Astrocyte (in vitro differentiated cells and primary cell): ENCODE measurements at places on chromosomes 3 and 15.

- peaks cover 3% of the 10 kb centered on the region for H3K27me3 ChIP-seq
- H3K4me3 ChIP-seq = no peak overlapping the region
- H3K27ac ChIP-seq = no peak overlapping the region
- H3K4me1 ChIP-seq = peaks cover 9% of the 10 kb centered on the region
These were observed 4.3 kb downstream of the SLC51A start for GRCh38 chr3:196220587-196220986.

- no peak overlapping the region for H3K4me3 ChIP-seq
- DNase-seq = no peak
- H3K4me1 ChIP-seq = no peaks in the 10 kb centered on the region
- H3K27me3 ChIP-seq = no peaks in the 10 kb centered on the region
These were observed 186.8 kb upstream of the CHRNA7 start for GRCh38 chr15:31843426-31844055.

DNA sequence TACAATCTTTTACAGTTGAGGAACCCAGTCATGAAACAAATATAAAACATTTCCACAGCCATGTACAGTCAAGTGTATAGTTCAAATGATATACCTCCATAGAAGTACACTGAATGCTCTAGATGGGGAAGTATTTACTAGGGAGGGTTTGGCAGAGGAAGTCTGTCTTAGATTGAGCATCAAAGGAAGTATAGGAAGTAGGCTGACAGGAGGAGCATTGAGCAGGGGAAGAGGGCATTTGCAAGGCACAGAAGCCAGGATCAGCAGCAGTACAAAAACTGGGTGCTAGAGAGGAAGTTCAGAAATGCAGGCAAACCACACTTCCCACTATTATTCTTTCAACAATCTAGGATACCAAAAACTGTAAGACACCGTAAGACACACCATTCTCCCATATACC, 122.6 kb downstream of the ANO10 start:
- no peak for DNase-seq
- H3K4me1 ChIP-seq = peaks cover 8% of the 10 kb centered on the region
- no peaks in the 10 kb centered on the region for H3K27me3 ChIP-seq

GRCh38 chr3:163543662-163544061, 1534.6 kb downstream of the SI start:
- DNase-seq = no peak
- no peaks in the 10 kb centered on the region for H3K4me1 ChIP-seq
- H3K27ac ChIP-seq = no peak overlapping the region
- no peaks in the 10 kb centered on the region for H3K27me3 ChIP-seq
- H3K4me3 ChIP-seq = no peak overlapping the region

GRCh38 chr3:197298945-197299854, 788 bp upstream of the DLG1 start:
- peaks cover 14% of the 10 kb centered on the region for H3K36me3 ChIP-seq
- peak overlapping the region; percentile 96 for H3K27ac ChIP-seq
- peak overlapping the region; percentile 99 for H3K4me3 ChIP-seq
- H3K4me1 ChIP-seq = peaks cover 24% of the 10 kb centered on the region
- H3K27me3 ChIP-seq = no peaks in the 10 kb centered on the region

GRCh38 chr15:45338417-45338816, 39.9 kb downstream of the GATM start:
- no peaks in the 10 kb centered on the region for H3K4me1 ChIP-seq

- H3K4me3 ChIP-seq = no peak overlapping the region
- H3K4me1 ChIP-seq = no peaks in the 10 kb centered on the region
- no peaks in the 10 kb centered on the region for H3K36me3 ChIP-seq
- DNase-seq = no peak
- H3K27ac ChIP-seq = no peak overlapping the region
- peaks cover 53% of the 10 kb centered on the region for H3K27me3 ChIP-seq
These were observed 250.7 kb downstream of the OPA1 start for GRCh38 chr3:193843474-193844301.

GRCh38 chr3:189966843-189967242, 153.9 kb downstream of the P3H2 start:
- no peaks in the 10 kb centered on the region for H3K4me1 ChIP-seq
- no peak overlapping the region for H3K4me3 ChIP-seq
- peaks cover 6% of the 10 kb centered on the region for H3K36me3 ChIP-seq
- no peak for DNase-seq
- H3K27me3 ChIP-seq = no peaks in the 10 kb centered on the region
- H3K27ac ChIP-seq = no peak overlapping the region

DNA sequence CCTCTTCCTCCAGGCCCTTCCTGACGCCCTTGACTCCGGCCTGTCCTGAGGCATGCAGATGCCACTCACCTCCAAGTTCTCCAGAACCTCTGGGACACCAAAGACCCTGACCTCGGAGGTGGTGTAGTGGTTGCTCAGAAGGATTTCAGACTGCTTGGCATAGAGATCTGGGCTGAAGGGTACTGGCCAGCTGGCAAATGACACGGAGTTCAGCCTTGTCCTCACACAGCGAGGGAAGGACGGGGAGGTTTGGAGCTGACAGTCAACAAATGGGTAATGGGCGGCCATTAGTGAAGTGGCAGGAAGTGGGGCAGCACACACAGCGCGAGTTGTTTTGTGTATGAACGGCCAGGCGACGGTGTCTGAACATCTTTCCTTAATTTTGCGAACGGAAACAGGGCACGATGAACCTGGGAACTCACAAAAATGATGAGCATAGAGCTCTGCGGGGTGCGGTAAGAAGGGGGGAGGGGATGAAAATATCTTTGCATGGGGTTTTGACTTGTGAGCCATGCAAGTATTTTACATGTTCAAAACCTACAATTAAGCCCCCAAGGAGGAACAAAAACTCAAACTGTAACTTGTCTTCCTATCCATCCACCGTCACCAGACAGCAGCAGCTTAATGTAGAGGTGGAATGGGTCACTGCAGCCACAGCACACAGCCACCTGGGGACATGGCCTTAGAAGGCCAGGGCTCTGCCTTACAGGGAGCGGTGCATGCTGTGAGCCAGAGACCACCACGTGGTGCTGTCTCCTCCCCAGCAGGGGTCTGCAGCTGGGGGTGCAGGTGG, 43.6 kb upstream of the RPL32 start:
- peaks cover 25% of the 10 kb centered on the region for H3K27me3 ChIP-seq
- H3K36me3 ChIP-seq = no peaks in the 10 kb centered on the region
- no peak overlapping the region for H3K4me3 ChIP-seq
- H3K4me1 ChIP-seq = no peaks in the 10 kb centered on the region
- no peak overlapping the region for H3K27ac ChIP-seq

DNA sequence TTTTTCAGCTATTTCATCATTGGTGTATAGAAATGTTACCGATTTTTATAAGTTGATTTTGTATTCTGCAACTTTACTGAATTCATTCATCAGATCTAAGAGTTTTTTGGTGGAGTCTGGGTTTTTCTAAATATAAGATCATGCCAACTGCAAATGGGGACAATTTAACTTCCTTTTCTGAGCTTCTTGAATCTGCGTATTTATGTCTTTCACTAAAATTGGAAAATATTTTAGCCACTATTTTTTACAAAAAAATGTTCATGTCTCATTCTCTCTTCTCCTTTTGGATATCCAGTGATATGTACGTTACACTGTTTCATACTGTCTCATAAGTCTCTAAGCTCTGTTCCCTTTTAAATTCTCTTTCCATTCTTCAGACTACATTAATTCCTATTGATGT, 123.8 kb downstream of the ISL2 start:
- H3K4me3 ChIP-seq = no peak overlapping the region
- no peaks in the 10 kb centered on the region for H3K4me1 ChIP-seq
- DNase-seq = peak; percentile 12
- H3K36me3 ChIP-seq = no peaks in the 10 kb centered on the region
- H3K27me3 ChIP-seq = no peaks in the 10 kb centered on the region

DNA sequence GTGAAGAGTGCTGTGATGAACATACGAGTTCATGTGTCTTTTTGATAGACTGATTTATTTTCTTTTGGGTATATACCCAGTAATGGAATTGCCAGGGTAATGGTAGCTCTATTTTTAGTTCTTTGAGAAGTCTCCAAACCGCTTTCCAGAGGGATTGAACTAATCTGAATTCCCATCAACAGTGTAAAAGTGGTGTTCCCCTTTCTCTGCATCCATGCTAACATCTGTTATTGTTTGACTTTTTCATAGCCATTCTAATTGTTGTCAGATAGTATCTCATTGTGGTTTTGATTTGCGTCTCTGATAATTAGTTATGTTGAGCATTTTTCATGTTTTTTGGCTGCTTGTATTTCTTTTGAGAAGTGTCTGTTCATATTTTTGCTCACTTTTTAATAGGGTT, 54.8 kb upstream of the UTS2B start:
- no peak overlapping the region for H3K27ac ChIP-seq
- H3K4me1 ChIP-seq = no peaks in the 10 kb centered on the region
- H3K36me3 ChIP-seq = peaks cover 38% of the 10 kb centered on the region
- no peak overlapping the region for H3K4me3 ChIP-seq
- H3K27me3 ChIP-seq = no peaks in the 10 kb centered on the region

- no peaks in the 10 kb centered on the region for H3K4me1 ChIP-seq
- H3K36me3 ChIP-seq = no peaks in the 10 kb centered on the region
- H3K4me3 ChIP-seq = no peak overlapping the region
- no peak for DNase-seq
- no peaks in the 10 kb centered on the region for H3K27me3 ChIP-seq
- no peak overlapping the region for H3K27ac ChIP-seq
These were observed 137.0 kb downstream of the EPHB1 start for GRCh38 chr3:134932035-134932434.

GRCh38 chr3:12670365-12671119, 6.6 kb upstream of the RAF1 start:
- no peak overlapping the region for H3K4me3 ChIP-seq
- no peak for DNase-seq
- H3K27me3 ChIP-seq = no peaks in the 10 kb centered on the region
- H3K36me3 ChIP-seq = no peaks in the 10 kb centered on the region

DNA sequence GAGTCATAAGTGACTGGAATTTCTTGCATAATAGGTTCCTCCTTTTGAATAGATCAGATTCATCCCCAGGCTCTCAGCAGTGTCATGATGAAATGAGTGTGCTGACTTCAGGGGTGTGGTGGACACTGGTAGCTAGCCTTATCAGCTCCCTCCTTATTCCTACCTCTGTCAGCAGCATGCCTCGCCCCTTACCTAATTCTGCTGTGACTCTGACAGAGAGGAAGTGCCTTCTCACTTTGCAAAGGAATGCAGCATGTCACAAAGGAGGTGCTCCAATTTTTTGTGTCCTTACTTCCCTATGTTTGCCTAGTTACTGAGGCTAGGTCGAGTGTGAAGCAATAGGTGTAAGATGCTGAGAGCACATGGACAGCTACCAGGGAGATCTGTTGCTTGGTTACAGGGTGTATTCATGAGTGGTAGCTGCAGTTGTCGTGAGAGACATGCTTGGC, 90.6 kb downstream of the TNFAIP8L3 start:
- H3K4me3 ChIP-seq = no peak overlapping the region
- H3K27me3 ChIP-seq = no peaks in the 10 kb centered on the region
- no peak overlapping the region for H3K27ac ChIP-seq
- H3K4me1 ChIP-seq = no peaks in the 10 kb centered on the region

- no peaks in the 10 kb centered on the region for H3K4me1 ChIP-seq
- H3K36me3 ChIP-seq = no peaks in the 10 kb centered on the region
- H3K27me3 ChIP-seq = no peaks in the 10 kb centered on the region
- H3K4me3 ChIP-seq = no peak overlapping the region
- H3K27ac ChIP-seq = no peak overlapping the region
- no peak for DNase-seq
These were observed 895.4 kb downstream of the FHIT start for GRCh38 chr3:60355825-60356224.

DNA sequence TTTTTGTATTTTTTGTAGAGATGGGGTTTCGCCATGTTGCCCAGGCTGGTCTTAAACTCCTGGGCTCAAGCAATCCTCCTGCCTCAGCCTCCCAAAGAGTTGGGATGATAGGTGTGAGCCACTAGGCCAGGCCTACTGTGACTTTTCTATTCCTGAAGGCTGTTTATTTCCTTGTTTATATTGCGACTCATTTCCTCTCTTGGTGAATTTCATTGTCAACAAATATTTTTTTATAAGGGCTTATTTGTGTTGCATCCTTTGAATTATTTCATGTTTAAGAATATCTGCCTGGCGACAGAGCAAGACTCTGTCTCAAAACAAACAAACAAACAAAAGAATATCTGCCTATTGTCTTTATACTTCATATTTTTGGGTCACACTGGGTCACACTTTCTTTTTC, 29.4 kb upstream of the MCCC1 start:
- no peak for DNase-seq
- H3K4me1 ChIP-seq = no peaks in the 10 kb centered on the region
- H3K27me3 ChIP-seq = no peaks in the 10 kb centered on the region
- H3K4me3 ChIP-seq = no peak overlapping the region
- H3K36me3 ChIP-seq = no peaks in the 10 kb centered on the region
- no peak overlapping the region for H3K27ac ChIP-seq
